ENCODE measurements at places on chromosomes 1 and 21. TPM values are rescaled to one million over a fixed set of nuclear protein-coding genes. Genes with fewer than 3 reads are reported as not detected.

DNA sequence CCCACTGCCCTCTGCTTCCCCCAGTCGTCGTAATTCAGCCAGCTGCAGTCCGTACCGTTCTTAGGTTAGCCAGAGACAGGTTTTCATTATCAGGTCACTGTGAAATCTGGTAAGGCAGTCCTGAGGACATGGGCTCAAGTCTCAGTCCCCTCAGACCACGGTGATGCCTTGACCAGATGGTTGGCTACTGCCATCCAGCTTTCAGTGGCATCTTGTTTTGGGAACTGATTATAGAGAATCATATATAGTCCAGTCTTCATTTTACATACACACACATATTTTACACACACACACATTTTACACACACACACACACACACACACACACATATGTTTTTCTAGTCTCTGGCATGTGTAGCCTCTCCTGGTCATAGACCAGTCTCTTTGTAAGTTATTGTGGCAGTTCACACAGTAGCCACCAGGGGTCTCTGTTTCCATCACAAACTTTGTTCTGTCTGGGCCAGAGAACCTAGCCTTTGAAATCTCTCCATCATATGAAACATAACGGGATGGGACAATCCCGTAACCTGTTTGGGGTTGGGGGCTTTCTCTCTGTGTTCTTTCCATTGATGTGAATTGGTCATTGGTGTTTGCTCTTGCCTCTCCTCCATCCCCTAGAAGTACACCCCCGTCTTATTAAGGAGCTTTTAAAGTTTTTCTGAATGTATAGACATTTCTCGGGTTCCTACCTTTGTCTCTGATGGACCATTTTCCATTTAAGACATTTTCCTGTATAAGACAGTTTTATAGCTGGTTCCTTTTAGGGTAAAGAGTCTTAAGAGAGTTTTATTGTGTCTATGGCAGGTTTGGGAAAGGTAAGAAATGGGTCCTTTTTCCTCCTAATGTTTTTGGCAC lies 8.4 kb upstream of the IKBKE start:
- DNase-seq: peak; percentile 61

DNAJC28 gene
- not detected for total RNA-seq

- no peak for DNase-seq
Observed at GRCh38 chr1:23481026-23481597, 2.9 kb downstream of the ASAP3 start.

DNA sequence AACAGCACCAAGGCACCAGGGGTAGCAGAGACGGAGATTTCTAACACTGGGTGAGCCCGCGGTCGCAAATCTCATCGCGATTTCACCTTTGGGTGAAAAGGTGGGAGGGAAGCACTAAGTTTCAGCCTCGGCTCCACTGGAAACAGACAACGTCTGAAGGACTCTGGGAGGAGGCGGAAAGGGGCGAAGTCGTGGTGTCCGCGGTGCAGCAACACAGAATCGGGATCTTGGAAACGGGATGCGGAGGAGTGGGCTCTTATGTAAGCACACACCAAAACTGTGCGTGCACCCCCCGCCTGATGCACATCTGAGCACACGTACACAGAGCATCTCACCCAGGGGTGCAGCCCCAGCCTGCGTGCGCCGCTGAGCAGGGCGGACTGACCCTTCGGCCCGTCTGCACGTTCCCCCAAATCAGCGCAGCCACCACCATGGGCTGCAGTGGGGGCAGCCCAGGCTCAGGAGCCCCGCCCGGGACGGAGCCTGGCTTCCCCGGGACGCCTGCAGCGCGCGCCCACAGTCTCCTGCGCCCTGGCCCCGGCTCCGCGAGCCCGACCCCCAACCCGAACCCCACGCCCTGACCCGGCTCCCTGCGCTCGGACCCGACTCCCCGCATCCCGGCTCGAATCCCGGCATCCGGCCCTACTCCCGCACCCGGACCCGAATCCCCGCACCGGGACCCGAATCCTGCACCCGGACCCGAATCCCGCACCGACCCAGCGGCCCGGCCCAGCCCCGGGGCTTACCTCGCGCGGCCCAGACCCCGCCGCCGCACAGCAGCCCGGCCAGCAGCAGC lies 670 bp downstream of the CLSTN1 start:
- peak; percentile 26 for DNase-seq

- DNase-seq: no peak
Observed at GRCh38 chr1:158563853-158564252, 6.5 kb downstream of the OR6P1 start.

DNA sequence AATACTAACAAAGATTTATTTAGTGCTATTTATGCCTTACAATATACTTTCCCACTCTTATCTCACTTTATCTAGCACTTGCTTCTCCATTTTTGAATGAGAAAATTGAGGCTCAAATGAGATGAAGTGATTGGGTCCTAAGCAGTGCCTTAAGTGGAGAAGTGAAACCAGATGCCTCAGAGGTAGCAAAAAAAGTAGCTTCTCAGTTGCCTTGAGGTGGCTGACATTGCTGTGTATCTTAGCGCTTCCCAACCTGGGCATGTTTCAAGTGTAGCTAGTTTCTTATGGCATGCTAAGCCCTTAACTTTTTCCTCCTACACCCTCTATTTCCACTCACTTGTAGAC lies 390.4 kb downstream of the OMA1 start:
- no peak for DNase-seq

DNA sequence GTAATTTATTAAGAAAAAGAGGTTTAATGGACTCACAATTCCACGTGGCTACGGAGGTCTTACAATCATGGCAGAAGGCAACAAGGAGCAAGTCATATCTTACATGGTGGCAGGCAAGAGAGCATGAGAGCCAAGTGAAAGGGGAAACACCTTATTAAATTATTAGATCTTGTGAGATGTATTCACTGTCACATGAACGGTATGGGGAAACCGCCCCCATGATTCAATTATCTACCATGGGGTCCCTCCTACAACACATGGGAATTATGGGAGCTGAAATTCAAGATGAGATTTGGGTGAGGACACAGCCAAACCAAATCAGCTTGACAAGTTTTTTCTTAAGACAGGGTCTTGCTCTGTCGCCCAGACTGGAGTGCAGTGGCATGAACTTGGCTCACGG lies 14.3 kb downstream of the DAP3 start:
- no peak for DNase-seq
